ENCODE measurements at places on chromosomes 7 and 10. TPM values are rescaled to one million over a fixed set of nuclear protein-coding genes. Genes with fewer than 3 reads are reported as not detected.

CALML5 gene
- not detected for total RNA-seq

PRPS1L1 gene
- total RNA-seq: not detected

HKDC1 gene
- 0.28 TPM for total RNA-seq

CHST15 gene
- 0.25 TPM for total RNA-seq

TLX1 gene
- total RNA-seq: not detected

FAM180A gene
- not detected for total RNA-seq

DRGX gene
- not detected for total RNA-seq

DYDC2 gene
- not detected for total RNA-seq

RNF148 gene
- not detected for total RNA-seq

Data from activated naive CD8-positive, alpha-beta T cell treated with anti-CD3 and anti-CD28 coated beads for 36 hours (primary cell).